ENCODE measurements at places on chromosomes 3 and 15. TPM values are rescaled to one million over a fixed set of nuclear protein-coding genes. Genes with fewer than 3 reads are reported as not detected.

PRSS50 gene
- total RNA-seq: not detected

ADPRH gene
- 11.4 TPM for total RNA-seq

CYP1A1 gene
- total RNA-seq: 3.3 TPM

ZWILCH gene
- total RNA-seq: 19.2 TPM

COX5A gene
- total RNA-seq: 242 TPM

SEMA5B gene
- not detected for total RNA-seq

VEPH1 gene
- total RNA-seq: not detected

CHRD gene
- 0.05 TPM for total RNA-seq

ALAS1 gene
- 66.1 TPM for total RNA-seq

EPHB1 gene
- total RNA-seq: 1.2 TPM

DNA sequence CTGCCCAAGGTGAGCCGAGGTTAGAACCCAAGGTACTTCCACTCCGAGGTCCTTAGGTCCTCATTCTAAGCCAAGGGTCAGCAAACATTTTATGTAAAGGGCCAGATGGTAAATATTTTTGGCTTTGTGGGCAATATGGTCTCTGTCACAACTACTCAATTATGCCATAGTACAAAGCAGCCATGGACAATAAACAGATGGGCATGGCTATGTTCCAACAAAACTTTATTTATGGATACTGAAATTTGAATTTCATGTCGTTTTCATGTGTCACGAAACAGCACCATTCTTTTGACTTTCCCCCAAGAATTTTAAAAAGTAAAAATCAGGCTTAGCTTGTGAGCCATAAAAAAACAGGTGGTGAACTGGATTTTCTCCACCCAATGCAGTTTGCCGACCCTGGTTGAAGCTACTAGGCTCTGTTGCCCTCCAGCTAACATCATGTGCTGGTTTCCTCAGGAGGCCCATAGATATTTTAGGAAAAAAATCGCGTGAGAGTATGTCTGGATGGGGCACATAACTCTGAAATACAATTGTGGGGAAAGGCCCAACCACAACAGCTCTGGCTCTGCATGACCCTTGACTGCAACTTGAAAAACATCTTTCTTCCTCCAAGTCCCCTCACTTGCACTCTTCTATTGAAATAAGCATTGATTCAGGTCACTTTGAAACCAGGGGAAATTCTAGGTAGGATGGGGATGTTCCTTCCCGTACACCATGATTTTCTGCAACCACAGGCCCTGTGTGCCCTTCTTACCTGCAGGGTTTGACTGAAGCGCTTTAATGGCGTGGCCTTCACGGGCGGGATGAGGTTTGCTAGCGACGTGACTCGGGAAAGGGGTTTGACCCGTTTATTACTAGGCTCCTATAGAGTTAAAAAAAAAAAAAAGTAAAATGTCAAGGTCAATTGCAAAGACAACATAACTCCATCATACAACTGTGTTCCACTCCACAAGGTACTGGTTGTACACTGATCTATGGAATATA, 28.5 kb downstream of the ARHGEF3 start:
- peak; percentile 38 for ATAC-seq

- ATAC-seq: no peak
These were observed 10.1 kb upstream of the CHCHD6 start for GRCh38 chr3:126693921-126694320.

- no peak for ATAC-seq
These were observed 211.1 kb upstream of the STT3B start for GRCh38 chr3:31321620-31322019.

- ATAC-seq: no peak
These were observed 175.3 kb downstream of the NR1D2 start for GRCh38 chr3:24120434-24120833.

- ATAC-seq: no peak
These were observed 232.7 kb downstream of the IGSF11 start for GRCh38 chr3:118801899-118802298.

GRCh38 chr3:53888232-53888631, 3.4 kb downstream of the SELENOK start:
- no peak for ATAC-seq

DNA sequence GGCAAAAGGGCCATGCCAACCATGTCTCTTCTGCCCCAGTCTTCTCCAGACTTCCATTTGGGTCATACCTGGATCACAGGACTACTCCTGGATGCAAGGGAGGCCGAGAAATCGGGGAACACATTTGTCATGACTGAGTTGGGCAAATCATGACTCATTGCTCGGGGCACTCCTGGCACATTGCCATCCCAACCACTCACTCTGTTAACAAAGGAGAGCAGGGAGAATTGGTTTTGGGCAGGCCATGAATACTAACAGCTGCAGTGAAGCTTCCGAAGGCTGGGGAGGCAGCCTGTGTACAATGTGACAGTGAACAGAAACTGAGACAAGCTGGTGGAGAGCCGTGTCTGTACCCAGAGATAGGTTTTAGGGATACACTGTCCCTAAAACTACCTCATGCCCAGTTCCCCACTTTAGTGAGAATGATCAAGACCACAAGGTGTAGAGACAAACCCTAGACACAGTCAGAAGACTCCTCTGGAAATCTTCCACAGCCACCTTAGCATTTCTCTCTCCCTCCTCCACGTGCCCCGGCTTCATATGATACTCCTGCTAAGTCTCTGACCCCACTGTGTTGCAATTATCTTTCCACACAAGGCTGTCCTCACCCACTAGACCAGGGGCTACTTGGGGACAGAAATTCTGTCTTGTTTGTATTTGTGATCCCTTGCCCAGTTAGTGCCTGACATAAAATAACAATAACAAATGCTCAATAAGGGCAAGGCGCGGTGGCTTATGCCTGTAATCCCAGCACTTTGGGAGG, 10.5 kb upstream of the BUB1B start:
- ATAC-seq: no peak

- no peak for ATAC-seq
These were observed 3.6 kb upstream of the EIF4E3 start for GRCh38 chr3:71728632-71729342.

DNA sequence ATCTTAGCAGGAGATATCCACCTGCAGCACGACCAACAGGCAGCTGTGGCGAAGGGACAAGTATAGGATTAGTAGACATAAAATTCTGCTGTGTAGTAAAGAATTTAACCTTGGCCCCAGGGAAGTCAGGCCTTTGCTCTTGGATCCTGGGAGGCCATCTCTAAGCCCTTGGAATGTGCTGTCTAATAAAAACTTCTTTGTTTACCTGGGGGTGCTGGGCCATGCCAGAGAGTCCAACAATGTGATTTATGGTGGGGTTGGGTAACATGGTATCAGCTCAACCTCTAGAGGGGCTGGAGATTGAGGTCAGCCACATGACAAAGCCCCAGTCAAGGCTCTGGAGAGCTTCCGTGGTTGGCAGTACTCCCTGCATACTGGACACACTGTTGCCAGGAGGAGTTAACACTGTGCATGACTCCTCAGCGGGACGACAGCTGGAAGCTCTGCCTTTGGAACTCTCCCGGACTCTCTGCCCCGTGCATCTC, 52.4 kb downstream of the HEG1 start:
- no peak for ATAC-seq

- ATAC-seq: no peak
These were observed 45.1 kb downstream of the TNIK start for GRCh38 chr3:171415070-171415469.

DNA sequence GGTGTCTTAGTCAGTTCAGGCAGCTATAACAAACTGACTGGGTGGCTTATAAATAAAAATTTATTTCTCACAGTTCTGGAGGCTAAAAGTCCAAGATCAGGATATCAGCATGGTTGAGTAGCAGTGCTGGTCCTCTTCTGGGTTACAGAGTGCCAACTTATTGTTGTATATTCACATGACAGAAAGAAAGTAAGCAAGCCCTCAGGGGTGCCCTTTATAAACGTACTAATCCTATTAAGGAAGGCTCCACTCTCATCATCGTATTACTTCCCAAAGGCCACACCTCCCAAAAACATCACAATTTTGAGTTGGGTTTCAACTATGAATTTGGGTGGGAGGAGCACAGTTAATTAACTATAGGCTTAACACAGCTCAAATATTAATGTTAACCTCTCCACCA, 653.0 kb downstream of the DIPK2A start:
- ATAC-seq: no peak

GRCh38 chr3:64160000-64160695, 65.1 kb downstream of the PRICKLE2 start:
- no peak for ATAC-seq

DNA sequence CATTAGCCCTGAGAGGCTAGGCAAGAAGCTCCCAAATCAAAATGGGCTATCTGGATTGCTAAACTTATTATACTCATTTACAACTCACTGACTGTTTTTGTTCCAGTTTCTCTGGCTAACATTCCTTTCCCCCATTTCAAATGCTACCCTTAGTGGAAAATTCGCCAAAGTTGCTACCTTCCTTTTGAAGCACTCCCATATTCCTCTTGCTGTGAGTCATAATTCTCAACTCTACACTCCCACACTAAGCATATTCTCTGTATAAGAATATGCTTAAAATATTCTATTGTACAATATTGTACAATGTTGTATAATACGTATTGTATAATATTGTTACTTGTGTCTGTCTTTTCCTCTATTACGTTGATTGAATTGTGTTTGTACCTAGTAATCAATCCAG, 398.6 kb downstream of the PYDC2 start:
- no peak for ATAC-seq

DNA sequence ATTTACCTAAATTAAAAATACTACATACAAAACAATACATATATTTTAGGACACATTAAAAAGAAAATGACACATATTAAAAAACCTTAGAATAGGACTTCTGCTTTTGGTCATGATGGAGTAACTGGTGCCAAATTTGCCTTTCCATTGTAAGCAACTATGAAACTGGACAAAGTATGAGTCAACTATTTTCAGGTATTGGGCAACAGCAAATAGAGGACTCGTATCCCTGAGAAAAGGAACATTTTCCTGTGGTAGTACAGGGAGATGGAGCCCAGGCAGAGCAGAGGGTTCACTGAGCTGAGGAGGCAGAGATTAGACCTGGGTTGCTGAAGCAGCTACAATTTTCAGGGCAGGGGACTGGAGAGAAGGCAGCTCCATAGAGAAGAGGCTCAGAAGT, 14.7 kb downstream of the CCR1 start:
- ATAC-seq: no peak

GRCh38 chr3:85255949-85256348, 297.2 kb downstream of the CADM2 start:
- no peak for ATAC-seq

Data from activated T-helper 17 cell treated with anti-CD3 and anti-CD28 coated beads, Interleukin-2, amount 50 U/mL, for 72 hours (primary cell).